ENCODE measurements at places on chromosomes 1 and 21.

GRCh38 chr1:87132284-87132870 lies 196.3 kb upstream of the LMO4 start:
- no peak for DNase-seq

DNA sequence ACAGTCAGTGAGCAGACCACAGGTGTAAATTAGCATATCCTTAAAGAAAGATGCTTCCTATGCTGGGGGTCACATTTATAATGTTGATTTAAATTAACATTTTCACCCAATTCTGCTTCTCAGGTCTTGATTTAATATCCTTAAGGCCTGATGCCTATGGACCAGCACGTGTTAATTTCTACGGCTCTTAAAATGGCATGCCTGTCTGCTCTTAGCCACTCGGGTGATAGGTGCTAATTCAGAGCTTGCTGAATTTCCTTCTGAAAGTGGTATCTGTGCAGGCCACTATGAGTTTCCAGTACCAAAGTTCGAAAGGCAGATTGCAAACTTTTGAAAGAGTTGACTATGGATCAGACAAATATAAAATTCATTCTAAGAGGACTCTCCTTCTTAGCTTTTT lies 487.4 kb upstream of the ADGRL2 start:
- DNase-seq: no peak

DNA sequence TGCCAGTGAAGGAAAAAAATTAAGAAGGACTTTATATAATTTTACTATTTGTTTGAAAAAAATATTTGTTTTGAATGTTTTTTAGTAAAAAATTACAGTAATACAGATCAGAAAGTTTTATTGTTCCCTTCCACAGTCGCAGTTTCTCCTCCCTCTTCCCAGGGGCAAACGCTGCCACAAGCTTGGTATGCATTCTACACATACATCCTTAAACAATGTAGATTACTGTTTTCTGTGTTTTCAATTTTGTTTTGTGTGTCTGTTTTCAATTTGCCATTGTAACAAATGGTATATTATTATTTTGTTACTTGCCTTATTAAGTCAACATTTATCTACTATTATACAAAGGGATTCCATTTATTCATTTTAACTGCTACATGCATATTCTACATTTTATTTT lies 257.1 kb downstream of the HMCN1 start:
- DNase-seq: no peak

DNA sequence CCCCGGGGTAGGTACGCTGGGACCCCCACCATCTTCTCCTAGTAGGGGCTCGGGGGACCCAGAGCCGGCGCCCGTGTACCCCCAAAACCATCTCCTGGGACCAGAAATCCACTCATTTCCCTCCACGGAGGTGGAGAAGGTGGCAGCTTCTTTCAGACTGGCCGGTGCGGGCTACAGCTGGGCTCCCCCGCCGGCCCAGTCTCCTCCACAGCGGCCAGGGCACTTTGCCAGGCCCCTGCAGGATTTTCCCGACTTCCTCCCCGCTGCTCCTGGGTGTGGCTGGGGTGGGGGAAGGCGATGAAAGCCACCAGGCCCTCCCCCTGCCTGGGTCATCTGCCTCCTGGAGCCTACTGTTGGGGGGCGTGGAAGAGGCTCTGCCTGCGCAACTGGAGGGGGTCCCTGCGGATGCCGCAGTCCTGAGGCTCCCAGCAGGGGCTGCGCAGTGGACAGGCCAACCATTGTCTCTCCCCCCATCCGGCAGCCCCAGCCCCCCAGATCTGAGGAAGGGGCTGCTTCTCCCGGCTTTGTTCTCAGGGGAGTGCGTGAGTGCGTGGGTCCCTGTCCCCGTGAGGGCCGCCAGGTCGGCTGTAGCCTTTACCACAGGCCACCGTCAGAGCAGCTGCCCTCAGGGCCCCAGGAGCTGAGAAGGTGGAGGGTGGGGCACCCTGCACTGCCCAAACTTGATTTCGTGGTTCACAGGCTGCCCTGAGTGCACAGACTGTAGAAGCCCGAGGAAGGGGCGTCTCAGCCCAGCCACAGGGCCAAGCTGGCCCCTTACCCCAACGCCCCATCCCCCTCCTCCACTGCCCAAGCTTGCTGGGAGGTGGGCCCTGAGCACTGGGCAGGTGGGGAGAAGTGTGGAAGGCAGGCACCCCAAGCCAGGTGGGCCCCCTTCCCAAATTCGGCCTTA lies 1.3 kb downstream of the AGRN start:
- DNase-seq: peak; percentile 81

DNA sequence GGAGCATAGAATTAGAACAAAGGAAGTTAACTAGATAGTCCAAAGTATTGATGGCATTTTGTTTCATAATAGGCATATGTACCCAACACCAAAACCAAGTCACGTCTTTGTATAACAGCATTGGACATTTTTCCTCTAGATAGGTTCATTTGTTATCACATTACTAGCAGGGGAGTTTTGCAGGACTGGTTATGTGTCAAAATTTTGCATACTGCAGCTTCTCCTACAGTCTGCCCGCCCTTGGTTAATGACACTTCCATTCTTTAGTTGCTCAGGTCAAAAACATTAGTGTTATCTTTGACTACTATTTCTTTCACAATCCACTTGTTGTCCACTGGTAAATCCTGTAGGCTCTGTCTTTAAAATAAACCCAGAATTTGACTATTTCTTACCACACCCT lies 8.9 kb downstream of the CAPZA1 start:
- DNase-seq: no peak

- DNase-seq: no peak
Observed at GRCh38 chr1:229786974-229787610, 161.0 kb downstream of the URB2 start.

GRCh38 chr1:31476891-31477846 lies 64.2 kb downstream of the SERINC2 start:
- peak; percentile 93 for DNase-seq

DNA sequence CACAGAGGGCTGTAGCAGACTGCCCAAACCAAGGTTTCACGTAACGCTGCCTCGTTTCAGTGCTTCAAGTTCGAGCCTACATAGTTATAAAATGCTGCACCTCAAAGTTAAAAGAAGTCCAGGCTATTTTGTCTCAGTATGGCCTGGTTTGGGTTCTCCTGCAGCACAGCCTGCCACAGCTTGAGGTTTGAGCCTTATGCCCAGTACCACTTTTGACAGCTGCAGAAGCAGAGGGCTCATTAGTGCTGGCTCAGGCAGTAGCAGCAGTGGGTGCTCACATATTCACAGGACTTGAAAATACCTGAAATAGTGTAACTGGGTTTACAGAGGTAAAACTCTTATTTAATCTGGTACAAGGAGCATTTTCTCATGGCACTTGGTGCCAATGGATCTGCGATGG lies 15.3 kb downstream of the SPATA46 start:
- no peak for DNase-seq

DNA sequence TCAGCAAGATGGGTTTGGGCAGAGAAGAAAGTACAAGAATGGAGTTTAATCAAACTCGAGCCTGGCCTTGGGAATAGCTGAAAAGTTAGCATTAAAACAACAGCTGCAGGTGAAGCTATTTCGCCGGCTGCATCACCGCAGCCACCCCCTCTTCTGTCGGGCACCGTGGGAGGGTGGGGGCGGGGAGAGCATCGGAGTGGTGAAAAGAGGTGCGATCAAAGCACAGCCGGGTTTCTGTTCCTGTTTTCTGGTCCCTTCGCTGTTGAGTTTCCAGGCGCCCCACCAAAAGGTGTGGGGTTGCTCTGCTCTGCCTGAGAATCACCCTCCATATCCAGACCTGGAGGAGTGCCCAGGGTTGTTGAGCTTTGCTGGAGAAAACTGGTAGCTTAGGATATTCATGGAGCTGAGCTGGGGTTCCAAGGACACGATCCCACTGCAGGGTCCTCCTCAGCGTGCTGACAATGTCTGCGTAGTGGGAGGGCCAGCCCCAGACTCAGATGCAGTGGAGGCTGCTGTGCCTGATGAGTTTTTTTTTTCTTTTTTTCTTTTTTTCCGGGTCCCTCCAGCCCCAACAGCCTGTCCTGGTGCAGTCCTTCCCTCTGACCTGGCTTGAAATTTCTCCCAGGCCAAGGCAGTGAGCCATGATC lies 127.5 kb upstream of the C1orf174 start:
- no peak for DNase-seq

GRCh38 chr1:40808909-40809308 lies 25.3 kb downstream of the KCNQ4 start:
- no peak for DNase-seq

DNA sequence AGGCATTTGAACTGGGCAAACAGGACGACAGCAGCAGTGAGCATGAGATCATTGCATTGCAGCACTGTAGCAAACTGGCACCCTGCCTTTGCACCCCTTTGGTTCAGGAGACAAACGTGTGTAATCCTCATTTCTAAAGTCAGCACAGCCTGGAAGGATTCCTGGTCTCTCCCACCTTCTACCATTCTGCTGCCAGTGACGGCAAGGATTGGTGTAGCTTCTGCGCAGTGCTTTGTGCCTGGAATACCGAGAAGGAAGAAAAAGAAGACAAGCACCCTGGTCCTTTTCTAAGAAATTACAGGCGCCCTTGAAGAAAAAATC lies 805.3 kb downstream of the USP25 start:
- peak; percentile 5 for DNase-seq

DNA sequence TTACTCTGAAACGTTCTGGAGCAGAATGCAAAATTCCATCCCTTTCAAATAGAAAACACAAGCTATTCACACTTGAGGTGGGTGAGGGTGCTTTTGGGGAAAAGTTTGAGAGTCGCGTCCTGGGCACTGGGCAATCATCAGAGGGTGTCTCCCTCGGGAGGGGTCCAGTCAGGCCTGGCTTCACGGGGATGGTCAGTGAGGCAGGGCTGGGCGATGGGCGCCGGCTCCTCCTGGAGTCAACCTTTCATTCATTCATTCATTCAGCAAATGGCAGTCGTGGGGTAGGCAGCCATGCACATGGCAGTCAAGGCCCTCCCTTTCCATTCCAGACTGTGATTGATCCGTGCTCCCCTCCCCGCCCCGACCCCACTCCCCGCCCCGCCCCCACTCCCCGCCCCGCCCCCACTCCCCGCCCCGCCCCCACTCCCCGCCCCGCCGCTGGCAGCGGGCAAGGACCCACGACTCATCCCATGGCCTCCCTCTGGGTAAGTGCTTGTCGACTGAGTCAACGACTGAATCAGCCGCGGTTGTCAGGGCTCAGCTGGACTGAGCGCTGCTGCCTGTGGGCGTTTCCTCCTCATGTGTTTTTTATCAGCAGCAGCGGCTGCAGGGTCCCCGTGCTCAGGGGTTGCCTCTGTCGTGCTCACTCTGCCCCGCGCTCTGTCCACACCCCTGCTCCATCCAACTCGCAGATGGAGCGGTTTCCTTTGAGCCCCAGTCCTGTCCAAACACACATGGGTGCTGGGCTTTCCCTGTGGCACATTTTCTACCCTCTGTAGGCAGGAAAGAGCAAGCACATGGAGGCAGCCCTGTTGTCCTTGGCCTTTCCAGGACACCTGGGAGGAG lies 12.5 kb upstream of the SPSB1 start:
- peak; percentile 82 for DNase-seq

DNA sequence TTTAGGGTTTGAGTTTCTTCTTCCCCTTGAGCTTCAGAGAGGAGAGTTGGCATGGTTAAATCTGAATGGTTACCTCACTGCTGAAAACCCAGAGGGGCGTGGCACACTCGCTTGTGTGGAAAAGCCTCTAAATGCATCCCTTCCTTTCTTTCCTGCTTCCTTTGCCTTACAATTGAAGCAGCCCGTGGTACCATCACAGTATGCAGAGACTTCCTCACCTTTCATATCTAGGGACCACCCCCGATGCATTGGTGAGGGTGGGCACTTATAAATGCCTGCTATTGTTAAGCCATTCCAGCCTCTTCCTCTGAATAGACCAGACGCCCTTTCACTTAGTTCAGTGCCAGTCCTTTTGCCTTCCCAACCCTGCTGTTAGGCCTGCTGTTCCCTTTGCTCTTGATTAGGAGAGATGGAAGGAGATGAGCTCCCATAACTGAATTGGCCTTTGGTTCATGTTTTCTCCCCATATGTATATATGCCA lies 21.9 kb upstream of the LAX1 start:
- no peak for DNase-seq

GRCh38 chr1:16451841-16452528 lies 11.5 kb downstream of the NECAP2 start:
- no peak for DNase-seq

DNA sequence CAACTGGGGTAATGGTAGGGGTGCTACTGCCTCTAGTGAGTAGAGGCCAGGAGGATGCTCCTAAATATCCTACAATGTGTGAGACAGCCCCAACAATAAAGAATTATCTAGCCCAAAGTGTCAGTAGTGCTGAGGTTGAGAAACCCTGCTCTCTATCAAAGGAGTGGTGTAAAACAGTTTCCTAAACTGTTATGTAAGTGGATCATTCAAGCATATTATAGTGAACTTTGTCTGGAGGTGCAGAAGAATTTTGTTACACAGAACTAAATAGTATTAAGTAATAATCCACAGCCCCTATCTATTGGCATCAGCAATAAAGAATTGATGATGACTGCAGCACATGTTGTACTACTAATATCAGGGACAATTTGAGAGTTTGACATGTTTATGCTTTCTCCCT lies 20.3 kb upstream of the TARS2 start:
- no peak for DNase-seq

DNA sequence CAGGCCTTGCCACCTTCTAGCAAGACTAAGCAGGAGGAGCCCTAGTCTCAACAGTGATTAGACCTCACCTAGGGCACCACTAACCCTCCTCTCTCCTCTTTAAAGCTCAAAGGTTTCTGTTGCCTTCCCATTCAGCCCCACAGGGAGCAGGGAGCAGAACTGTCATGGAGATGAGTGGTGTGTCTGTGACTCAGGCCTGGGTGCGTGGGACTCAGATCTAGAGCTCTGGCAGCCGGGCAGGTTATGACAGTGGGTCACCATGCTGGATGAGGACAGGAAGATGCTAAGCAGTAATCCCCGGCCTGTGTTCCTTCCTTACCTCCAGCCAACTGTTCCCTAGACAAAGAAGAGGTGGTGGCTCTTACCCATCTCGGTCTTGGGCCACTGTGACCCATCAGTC lies 60.1 kb upstream of the COA6 start:
- DNase-seq: no peak

- no peak for DNase-seq
Observed at GRCh38 chr1:199029401-199029800, 390.6 kb downstream of the PTPRC start.

DNA sequence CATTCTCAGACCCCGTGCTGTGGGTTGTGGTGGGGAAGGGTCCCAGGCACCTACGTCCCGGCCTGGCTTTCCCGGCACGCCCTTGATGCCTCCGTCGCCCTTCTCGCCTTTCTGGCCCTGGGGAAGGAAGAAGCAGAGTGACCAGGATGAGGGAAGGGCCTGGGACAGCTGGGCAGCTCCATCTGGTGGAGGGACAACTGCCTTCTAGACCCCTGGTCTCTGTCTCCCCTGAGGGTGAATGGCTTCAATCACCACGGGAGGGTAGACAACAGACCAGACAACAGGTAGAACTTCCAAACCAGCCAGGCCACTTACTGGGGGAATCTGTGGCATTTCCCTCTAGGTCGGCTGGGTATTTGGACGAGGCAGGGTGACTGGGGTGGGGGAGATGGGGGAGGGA lies 11.9 kb downstream of the COL16A1 start:
- DNase-seq: no peak

GRCh38 chr1:165877940-165878556 lies 50.6 kb downstream of the UCK2 start:
- DNase-seq: no peak
